ENCODE measurements at places on chromosomes 1 and 21.

DNA sequence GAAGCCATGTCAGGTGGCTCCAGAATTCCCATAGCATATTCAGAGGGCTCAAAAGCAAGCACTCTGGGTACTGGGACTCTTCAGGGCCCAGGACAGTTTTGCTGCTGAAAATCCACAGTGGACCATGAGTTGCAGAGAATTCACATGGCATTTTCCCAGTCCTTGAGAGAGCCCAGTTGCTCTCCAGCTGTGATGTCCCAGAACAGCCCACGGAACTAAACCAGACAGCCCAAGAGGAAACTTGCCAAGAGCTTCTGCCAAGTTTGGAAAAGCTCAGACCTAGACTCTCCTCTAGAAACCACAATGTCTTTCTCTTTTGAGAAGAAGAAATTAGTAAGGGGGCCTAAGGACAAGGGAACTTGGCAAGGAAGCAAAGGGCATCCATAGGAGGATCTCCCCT, 69.4 kb downstream of the RGS2 start:
- no peak for DNase-seq

- no peak for DNase-seq
Observed at GRCh38 chr1:55147524-55147923, 67.6 kb downstream of the USP24 start.

- peak; percentile 33 for DNase-seq
Observed at GRCh38 chr1:5950994-5951785, 41.0 kb downstream of the NPHP4 start.

- DNase-seq: peak; percentile 94
Observed at GRCh38 chr1:18926315-18927081, 24.1 kb upstream of the ALDH4A1 start.

DNA sequence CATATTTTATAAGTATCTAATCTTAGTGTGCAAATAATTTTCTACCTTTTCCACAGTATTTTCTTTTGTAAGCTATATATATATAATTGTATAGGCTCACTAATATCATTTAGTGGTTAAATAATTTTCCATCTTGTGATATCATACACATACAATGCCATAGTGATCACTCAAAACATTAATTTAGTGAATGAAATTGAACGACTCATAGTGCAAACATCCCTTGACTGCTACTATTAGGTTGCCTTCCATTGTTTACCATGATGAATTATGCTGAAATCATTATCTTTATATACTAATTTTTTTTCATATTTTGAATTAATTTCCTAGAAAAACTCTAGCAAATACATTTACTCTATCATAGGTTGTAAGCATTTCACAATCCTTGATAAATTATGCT, 127.1 kb downstream of the PCNX2 start:
- no peak for DNase-seq

DNA sequence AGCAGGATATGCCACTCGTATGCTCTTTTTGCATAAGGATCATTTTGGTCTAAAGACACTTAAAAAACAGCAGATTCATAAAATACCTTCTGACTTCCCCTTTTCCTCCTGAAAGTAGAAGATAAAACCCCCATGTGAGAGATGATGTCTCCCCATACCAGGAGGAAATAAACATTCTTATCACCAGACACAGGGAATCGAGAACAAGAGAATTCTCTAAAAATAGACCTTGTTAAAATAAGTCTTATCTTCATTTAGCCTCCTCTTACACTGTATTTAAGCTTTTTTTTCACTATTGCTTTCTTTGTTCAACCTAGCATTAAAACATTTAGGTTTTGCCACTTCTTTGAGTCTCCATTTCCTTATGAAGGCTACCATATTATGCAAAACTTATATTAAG, 709.3 kb downstream of the KCNT2 start:
- no peak for DNase-seq

DNA sequence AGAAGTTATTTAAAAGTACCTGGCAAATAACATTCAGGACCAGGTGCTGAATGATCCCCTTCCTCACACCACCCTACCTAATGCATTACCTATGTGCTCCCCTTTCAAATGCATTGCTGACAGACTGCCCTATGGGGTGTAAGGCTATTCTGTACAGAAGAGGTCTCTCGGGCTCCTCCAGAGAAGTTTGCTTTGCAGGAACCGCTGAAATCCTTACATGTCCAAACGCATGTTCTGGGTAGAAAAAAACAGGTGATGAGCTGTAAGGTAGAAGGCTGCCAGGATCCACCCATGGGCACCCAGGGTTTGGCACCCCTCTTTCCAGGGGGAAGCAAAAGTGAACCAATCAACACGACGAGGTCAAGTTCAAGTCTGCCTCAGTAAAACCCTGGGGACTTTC, 58.3 kb upstream of the TARBP1 start:
- no peak for DNase-seq

DNA sequence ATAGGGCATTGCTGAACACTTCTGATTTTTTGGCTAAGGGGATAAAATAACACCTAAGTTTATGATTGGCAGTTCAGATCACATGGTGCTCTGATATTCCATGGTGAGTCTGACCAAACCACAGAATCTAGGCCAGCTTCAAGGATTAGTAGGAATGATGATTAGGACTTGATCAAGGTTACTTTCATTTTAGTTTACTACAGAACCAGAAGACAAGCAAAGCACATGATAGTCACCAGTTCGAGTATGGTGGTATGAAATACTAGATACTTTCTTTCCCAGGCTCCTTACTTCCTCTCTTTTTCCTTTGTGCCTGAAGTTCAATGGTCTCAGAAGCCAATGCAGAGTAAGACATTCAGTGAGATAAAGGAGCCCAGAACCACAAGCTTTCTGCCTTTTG, 26.6 kb downstream of the S100A10 start:
- DNase-seq: no peak

- no peak for DNase-seq
Observed at GRCh38 chr1:174497478-174497877, 49.7 kb downstream of the GPR52 start.

- DNase-seq: no peak
Observed at GRCh38 chr1:213657013-213657412, 330.8 kb upstream of the PROX1 start.

- no peak for DNase-seq
Observed at GRCh38 chr1:65059930-65060538, 88.0 kb upstream of the AK4 start.

DNA sequence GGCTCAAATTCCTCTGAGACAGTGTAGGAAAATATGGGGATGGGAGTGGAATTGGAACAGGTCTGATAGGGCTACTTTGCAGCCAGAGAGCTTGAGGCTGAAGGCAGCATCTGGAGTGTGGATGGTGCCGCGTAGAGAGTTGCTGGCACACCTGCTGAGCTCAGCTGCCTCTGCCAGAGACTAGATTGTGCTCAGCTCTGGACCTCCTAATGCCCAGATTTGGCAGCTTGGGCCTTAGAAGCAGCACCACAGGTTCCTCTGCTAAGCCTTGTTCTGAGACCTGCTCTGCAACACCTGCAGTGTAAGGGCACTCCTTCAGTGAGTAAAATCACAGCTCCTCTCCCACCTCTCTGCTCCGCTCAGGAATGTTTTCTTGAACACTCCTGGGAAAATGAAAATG, 23.3 kb downstream of the ACOT11 start:
- DNase-seq: no peak

DNA sequence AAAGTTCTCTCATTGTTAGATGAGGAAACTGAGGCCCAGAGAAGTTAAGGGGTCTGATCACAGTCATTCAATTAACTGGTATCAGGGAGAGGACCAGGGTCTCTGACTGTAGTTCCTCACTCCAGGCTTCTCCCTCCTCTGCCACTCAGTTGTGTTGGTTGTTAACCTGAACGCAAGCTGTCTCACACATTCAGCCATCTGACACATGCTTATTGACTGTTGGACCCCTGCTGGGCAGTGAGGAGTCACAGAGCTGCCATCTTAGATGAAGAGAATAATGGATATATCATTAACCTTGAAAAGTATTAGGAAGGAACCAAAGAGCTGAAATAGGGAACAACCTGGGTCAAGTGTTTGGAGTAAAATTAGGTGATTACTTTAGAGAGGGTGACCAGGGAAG, 194.8 kb downstream of the ZZZ3 start:
- DNase-seq: no peak

Data from SJSA1 (cell line).